NCI-H1092 (cell line): ENCODE measurements at places on chromosomes 7 and 10.

DNA sequence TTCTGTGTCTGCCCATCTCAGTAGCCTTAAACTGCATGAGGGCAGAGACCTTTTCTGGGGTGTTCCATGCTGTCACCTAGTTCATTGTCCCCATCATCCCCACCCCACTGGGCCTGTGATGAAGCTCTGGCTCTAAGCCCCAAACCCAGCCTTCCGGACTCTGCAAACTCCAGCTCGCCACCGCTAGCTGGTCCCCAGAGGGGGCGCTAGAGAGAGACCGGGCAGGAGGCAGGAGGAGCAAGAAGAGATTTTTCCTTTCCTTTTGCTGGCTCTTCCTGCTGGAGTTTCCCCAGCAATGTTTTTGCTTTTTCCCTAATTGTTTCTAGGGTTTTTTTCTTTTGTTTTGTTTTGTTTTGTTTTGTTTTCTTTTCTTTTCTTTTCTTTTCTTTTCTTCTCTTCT, 234.4 kb downstream of the TEX36 start:
- DNase-seq = no peak

DNA sequence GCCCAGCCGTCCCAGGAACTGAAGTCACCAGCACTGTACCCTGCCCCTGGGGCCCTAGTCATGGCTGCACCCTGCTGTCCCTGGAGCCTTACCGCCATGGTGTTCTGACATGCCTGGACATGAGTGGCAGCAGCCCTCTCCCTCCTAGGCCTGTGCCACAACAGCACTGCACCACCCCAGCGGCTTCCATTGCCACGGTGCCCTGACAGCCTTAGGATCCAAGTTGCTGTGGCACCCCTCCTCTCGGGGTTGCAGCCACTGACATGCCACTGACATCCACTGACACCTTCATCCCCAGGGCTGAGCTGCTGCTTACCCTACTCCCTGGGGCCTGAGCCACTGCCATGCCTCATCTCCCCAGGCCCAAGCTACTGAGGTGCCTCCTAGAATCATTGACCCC, 39.6 kb upstream of the SHH start:
- no peak for DNase-seq

GRCh38 chr7:141960687-141961422, 12.7 kb downstream of the TAS2R38 start:
- no peak for DNase-seq

DNA sequence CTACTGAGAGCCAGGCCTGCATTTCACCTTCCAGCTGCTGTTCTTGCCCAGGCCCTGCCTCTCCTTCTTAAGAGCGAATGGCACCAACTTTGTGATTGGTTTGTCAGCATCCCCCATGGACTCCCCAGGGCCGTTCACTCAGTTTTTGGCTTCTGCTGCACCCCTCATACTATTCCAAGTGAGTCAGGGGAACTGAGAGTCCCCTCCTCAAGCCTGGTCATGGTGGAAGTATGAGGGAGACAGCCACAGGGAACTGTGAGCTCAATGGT, 62.4 kb upstream of the ANTXRL start:
- DNase-seq = no peak

GRCh38 chr10:49277973-49278372, 21.0 kb upstream of the C10orf71 start:
- no peak for DNase-seq

DNA sequence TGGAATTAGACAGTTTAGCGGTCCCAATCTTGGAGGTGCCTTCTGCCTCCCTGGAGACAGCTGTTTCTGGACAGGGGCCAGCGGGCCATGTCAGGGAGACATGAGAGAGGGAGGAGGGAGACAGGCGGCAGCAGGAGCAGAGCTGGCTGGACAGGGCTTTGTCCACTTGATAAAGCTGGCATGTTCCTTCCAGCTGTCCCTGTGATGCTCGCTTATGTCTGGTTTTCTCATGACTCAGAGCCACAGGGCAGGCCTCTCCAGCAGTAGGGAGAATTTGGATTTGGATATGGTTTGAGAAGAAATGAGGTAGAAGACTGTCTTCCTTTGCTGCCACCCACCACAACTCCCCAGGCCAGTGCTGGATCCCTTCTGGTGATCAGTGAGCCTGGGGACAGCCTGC, 51.7 kb upstream of the SORCS3 start:
- DNase-seq = no peak

DNA sequence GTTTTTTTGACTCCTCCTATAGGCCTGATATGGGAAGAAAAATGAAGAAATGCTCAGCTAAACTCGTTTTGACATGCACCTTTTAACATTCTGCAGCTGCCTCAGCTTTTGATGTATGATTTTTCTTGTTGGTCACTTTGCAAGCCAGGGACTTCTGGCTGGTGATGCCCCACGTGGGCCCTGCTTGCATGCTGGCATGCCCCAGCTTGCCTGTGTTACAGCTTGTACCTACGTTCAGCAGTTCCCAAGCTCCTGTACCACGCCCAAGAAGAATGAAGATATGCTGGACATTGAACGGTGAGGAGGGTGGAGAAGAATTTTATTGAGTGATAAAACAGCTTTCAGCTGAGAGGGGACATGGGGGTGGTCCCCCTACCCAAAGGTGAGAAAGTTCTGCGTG, 245.6 kb upstream of the FZD8 start:
- DNase-seq = no peak

DNA sequence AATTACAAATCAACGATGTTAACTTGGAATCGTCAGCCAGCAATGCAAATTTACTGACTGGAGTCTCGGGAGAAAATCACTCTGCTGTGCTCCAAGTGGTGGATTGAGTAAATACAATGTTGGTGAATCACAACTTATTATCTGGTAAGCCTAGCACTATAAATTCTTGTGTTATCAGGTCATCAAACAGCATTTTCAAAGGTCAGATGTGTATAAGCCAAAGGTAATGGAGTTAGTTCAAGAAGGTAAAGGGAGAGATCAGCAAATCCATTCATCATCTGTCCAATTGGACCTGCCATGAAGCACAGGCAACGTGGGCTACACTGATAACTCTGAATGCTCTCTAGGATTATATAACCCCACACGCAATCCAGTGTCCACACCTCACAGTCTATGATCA, 13.9 kb downstream of the CUBN start:
- DNase-seq = no peak

DNA sequence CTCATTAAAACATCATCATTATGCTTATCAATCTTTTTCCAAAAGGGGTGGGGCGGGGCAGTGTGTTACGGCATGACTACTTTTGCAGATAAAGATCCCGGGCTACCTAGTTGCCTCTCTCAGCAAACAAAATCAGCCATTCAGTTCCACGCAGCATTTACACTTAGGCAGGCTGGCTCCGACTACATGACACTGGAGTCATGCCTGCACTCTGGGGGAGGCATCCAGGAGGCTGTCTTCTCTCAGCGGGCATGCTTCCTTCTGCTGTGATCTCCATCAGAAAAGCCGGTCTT, 193.9 kb upstream of the TCF7L2 start:
- DNase-seq = no peak

DNA sequence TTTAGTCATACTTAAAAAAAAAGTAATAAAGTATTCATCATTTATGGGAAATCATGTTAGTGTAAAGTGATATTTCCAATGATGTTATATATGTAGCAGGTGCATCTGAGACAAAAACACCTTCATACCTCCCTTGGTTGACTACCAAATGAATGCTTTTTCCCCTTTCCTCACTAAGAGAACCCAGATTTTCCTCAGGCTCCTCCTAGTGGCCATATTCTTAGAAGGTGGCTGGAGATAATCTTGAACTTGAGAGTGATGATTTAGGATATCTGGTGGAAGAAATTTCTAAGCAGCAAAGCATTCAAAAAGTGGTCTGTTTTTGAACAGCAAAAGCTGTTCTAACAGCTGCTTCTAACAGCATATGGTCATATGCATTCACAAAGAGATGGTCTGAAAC, 16.8 kb upstream of the DNAH11 start:
- no peak for DNase-seq
